Stimulated activated CD4-positive, alpha-beta T cell treated with anti-CD3 and anti-CD28 coated beads, TNF-alpha, amount 100 ng/mL, for 24 hours (primary cell): ENCODE measurements at places on chromosomes 12 and 14.

- DNase-seq, result no peak
Observed at GRCh38 chr14:33781236-33781635, 169.6 kb downstream of the EGLN3 start.

DNA sequence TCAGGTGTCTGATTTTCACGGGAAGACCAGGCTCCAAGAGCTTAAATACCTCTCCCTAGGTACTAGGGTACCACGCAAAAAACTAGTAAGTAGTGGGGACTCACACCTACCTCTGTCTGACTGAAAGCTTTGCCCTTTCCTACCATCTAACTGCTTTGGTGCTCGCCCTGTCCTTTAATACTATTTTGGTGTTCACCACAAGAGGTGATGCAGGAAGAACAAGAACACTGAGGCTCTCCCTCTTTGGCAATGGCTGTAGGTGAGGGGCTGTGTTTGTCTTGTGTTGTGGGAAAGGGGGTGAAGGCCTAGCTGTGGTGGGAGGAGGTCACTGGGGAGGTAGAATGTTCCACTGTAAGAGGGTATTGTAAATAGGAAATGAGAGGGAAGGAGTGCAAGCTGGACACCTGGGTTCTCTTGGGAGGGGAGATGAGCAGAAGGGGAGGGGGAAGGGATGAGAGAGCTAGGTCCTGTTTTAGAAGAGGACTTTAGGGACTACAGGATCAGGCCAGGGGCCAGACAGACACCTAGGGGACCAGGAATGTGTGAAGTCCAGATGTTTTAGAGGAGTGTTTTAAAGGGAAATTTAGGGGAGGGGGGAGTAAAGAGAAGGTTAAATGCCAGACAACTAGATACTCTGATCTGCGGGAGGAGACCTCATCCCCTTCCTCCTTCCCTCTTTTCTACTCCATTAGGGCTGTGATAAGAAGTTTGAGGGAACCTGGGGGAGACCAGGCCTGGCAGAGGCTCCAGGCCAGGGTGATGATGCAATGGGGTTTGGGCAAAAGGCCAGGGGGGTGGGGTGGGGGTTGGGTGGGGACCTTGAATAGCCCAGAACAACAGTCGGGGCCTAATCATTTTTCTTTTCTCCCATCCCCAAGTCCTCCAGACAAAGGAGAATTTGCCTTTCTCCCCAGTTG is 2.1 kb downstream of the ITGA5 start:
- DNase-seq, result no peak

GRCh38 chr12:23055004-23055403 is 430.0 kb downstream of the ETNK1 start:
- no peak for DNase-seq

- DNase-seq, result no peak
Observed at GRCh38 chr12:71567537-71567936, 96.1 kb downstream of the ZFC3H1 start.

GRCh38 chr12:57454566-57455373 is at the start of gene INHBE:
INHBE (plus strand) TSS chr12:57455307; CDS start chr12:57455537, 230 bp downstream.
- DNase-seq, result no peak

DNA sequence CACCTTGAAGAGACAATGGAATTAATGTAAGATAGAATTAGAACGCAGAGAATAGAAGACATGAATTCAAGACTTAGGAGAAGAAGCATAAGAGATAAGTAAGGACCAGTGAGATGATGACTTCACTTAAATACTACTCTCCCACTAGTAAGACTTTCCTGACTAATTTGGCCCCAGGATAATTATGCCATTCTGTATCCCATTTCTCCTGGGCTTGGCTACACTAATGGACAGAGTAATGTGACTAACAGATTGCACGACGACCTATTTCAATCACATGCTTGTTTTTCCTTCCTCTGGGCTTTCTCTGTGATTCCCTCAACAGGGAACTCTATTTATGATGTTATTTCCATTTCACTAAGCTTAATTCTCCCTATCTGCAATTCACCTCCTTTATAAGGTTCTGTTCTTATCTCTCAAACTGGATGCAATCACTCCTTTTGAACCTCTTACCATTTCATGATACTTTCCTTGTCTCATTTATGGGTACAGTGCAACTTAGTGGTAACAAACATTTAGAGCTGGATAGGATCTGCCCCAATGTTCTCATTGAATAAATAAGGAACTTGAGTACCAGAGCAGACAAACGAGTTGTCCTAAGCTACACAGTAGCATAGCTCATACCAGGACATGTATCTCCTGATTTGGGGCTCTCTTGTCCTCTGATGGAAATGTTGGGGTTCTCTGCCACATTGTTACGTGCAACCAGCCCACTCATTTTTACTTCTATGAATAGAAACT is 102.7 kb downstream of the BTG1 start:
- DNase-seq, result no peak

GRCh38 chr14:70357557-70357956 is 1.9 kb downstream of the COX16 start:
- DNase-seq, result no peak

DNA sequence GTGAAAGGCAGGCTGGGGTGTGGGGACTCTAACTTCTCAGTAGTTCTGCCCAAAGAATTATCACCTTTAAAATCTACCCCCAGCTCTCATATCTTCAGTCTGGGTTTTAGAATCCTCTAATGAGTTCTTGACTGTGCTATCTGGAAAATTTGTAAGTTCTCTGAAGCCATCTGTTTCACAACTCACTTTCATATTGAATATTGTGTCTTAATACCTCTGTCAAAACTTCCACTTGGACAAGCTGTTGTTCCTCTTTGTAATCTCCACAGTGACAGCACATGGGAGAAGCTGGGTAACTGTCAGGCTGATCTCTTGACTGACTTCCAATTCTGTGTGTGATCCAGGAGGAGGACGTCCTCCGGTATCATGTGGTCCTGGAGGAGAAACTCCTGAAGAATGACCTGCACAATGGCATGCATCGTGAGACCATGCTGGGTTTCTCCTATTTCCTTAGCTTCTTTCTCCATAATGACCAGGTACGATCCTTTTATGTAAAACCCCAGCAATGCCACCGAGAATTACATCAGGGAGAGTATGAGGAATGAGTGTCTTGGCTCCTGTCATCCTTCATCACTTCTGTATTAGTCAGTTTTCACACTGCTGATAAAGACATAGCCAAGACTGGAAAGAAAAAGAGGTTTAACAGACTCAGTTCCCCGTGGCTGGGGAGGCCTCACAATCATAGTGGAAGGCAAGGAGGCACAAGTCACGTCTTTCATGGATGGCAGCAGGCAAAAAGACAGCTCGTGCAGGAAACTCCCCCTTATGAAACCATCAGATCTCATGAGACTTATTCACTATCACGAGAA is 111.9 kb downstream of the STAB2 start:
- DNase-seq, result no peak

GRCh38 chr12:100718187-100718586 is 76.4 kb upstream of the ANO4 start:
- DNase-seq, result no peak

DNA sequence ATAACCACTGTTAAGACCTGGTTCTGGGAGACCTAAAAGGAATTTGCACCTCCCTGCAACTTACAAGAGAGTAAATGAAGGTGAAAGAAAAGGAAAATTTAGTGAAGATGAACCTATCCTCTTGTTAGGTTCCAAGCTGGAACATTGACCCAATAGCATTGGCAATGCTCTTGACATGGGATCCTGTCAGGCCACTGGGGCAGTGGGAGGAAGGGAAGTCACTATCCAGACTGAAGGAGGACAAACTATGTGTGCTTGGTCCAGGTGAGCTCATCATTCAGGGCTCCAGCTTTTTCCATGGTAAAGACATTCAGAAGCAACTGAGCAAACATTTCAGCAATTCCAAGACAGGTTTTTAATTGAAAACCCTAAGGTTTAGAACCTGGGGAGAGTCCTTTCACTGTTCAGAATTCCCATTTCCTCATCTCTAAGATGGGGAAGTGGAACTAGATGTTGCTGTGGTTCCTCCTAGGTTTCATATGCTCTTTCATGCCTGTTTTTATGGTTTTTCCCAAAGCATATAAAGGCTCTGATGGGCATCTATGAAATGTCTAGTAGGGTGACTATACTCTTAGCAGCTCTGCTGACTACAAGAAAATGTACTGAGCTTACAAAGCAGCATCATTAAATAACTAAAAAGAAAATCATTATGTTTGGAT is 33.1 kb downstream of the MAPK1IP1L start:
- no peak for DNase-seq

DNA sequence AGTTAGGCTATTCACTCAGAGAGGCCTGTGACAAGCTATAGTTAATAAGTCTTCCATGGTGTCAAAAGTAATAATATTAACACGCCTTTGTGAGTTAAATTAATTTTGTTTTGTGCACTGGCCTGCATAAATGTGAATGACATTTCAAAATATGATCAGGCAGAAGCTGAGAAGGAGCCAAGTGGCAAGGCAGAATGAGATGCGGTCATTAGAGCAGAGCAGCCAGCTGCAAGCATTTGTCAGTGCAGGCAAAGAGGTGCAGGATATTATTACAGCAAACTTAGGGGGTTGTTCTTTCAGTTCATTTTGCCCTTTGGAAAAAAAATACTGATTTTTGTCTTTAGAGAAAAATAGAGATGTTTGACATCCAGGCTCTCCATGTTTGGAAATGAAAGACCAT is 364.5 kb downstream of the PAWR start:
- DNase-seq, result no peak

DNA sequence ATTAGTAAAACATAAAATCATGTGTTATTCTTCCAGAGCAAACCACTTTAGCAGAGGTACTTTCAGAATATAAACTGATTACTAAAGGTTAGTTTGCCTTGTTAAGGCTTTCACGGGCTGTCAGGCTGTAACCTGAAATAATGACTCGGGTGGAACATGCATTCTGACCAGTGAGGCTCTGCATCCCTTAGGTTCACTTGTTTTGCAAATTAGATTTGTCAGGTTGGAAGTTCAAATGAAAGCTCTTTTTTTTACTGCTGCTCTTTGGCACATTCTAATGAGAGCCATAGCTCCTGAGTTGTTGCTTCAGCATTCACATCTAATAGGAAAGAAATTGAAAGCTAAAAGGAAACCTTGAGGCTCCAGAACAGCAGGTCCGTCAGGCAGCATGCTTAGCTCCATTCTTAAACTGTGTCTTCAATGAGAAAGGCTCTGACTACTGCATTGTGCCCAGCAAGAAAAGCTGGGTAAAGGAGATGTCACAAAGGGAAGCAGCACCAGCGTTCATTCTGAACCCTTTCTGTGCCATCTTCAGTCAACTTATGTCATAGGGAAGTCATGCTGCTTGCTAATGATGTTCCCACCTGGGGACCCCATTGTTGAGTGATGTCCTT is 445.5 kb upstream of the FBXO33 start:
- DNase-seq, result no peak

DNA sequence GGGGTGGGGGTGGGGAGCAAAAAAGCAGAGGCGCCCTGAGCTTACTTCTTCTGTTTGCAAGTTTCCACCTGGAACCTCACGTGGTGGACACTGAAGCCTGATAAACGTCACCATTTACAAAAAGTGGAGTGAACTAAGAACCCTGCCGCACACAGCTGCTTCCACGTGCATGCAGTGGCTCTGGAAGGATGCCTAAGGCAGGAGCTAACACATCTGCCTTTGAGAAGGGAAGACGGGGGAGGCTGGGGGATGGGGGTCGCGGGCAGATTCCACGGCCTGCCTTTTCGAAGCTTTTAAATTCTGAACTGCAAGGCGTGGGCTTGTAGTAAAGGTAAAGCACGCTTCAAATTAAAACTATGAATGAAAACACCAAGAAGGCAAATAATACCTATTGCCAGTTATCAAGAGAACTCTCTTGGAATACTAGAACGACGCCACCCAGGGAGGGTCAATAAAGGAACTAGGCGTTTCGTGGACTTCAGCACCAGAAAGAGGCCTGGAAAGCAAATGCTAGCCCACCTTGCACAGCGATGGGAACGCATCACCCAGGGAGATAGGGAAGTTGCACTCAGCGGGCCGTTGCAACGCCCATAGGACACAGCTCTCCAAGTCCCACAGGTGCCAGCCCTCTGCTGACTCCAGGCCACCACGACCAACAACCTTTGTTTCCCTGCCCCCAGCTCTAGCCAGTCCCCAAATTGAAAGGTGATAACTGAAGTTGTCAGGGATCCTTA is 61.8 kb downstream of the TESC start:
- DNase-seq, result no peak

GRCh38 chr14:44895716-44896115 is 66.0 kb downstream of the KLHL28 start:
- DNase-seq, result no peak

GRCh38 chr14:92353447-92353846 is 30.5 kb downstream of the SLC24A4 start:
- DNase-seq, result no peak

DNA sequence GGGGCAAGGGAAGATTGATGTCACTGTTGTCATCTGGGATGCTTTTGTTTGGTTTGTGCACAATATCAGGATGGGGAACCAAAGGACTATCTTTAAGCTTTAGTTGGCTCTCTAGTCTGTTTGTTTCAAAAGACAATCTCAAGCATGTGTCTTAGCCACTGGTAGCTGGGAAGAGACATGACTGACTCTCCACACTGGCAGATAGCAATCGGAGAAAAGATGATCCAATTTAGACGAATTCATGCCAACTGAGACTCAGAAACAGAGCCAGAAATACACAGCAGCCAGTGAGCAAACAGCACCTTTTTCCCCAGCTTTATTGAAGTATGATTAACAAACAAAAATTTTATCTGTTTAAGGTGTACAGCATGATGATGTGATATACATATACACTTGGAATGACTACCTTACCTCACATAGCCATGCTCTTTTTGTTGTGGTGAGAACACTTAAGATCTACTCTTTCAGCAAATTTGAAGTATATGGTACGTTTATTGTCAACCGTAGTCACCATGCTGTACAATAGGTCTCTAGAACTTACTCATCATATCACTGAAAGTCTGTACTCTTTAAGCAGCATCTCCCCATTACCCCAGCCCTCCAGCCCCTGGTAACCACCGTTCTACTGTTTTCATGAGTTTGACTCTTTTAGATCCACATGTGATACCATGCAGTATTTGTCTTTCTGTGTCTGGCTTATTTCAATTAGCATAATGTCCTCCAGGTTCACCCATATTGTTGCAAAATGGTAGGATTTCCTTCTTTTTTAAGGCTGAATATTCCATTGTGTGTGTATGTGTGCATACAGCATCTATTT is 50.6 kb downstream of the DUSP16 start:
- DNase-seq, result no peak

DNA sequence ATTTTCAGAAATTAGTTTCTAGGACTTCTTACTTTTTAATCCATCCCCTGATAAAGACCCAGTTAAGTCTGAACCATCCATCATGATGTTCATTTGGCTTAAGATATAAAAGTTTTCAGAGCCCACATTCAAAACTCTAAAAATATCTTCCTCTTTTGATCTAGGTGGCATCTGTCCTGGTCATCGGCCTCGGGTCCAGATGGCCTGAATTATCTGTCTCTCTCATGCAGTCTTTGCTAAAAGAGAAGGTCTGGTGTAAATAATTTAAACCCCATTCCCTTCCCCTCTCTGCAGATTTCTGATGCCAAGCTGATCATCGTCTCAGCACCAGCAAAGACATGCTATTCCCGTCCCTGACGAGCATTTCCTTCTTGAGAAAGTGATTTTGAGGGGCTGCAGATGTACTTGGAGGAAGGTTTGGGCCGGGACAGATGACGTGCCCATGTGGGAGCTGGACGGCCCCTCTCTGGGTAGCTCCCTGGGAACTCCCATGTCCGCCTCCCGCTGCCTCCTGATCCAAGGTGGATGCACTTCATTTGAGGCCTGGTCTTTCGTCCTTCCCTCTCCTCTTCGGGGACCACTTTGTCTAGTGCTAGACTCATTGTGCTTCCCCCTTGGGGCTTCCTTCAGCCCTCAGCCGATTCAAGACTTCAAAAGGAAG is 173.0 kb upstream of the PRMT8 start:
- no peak for DNase-seq
